ENCODE measurements at places on chromosomes 3 and 15. TPM values are rescaled to one million over a fixed set of nuclear protein-coding genes. Genes with fewer than 3 reads are reported as not detected.

The ARID3B gene
- 3.3 TPM for total RNA-seq

The TTC21A gene
- 4.3 TPM for total RNA-seq

DNA sequence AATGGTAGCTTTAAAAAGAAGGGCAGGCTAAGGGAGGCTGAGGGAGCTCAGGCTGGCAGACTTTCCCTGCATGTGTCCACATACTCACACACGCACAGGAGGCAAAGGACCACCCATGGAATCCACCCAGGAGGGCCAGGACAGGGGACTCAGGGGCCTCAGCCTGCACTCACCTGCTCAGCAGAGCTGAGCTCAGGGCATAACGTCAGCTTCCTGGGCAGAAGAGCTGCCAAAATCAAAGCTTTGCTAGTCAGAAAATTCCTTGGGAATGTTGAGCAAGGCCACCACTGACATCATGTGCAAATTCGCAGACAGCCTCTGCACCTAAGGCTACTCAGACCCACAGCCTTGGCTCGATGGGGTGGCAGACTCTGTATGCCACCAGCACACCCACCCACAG is 16.4 kb upstream of the ALAS1 start:
- H3K27me3 ChIP-seq = no peaks in the 10 kb centered on the region
- no peak overlapping the region for H3K4me3 ChIP-seq
- no peaks in the 10 kb centered on the region for H3K4me1 ChIP-seq
- no peaks in the 10 kb centered on the region for H3K36me3 ChIP-seq
- DNase-seq = no peak

GRCh38 chr15:63041974-63042876 is at the start of gene TPM1:
Gene TPM1, plus strand, starts transcription at chr15:63042747. Its CDS starts 83 bp downstream, at chr15:63042830.
- peaks cover 22% of the 10 kb centered on the region for H3K36me3 ChIP-seq
- no peaks in the 10 kb centered on the region for H3K27me3 ChIP-seq
- DNase-seq = peak; percentile 97
- peak within 1 kb of the TSS; percentile 78 for H3K4me3 ChIP-seq

DNA sequence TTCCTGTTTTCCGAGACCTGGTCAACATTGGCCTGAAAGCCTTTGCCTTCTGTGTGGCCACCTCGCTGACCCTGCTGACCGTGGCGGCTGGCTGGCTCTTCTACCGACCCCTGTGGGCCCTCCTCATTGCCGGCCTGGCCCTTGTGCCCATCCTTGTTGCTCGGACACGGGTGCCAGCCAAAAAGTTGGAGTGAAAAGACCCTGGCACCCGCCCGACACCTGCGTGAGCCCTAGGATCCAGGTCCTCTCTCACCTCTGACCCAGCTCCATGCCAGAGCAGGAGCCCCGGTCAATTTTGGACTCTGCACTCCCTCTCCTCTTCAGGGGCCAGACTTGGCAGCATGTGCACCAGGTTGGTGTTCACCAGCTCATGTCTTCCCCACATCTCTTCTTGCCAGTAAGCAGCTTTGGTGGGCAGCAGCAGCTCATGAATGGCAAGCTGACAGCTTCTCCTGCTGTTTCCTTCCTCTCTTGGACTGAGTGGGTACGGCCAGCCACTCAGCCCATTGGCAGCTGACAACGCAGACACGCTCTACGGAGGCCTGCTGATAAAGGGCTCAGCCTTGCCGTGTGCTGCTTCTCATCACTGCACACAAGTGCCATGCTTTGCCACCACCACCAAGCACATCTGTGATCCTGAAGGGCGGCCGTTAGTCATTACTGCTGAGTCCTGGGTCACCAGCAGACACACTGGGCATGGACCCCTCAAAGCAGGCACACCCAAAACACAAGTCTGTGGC is 16.9 kb downstream of the TMEM43 start:
- no peak overlapping the region for H3K4me3 ChIP-seq
- DNase-seq = no peak
- peaks cover 29% of the 10 kb centered on the region for H3K36me3 ChIP-seq
- peak overlapping the region; percentile 92 for H3K27ac ChIP-seq

DNA sequence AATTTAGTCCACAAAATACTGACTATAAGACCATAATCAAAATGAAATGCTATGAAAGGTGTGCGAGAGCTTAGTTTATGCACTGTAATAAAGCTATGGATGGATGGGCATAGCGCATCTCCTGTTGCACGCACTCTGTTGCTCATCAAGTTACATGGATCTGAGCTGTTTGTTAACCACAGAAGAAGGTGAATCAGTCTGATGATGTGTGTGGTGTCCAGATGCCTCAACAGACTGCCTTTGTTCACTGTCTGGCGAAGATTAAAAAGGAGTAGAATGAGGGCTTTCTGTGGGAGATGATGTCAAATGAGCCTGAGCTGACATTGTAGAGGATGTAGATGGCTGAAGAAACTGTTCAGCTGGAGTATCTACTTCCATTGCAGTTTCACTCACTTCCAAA is 36.1 kb downstream of the NSMCE3 start:
- no peak overlapping the region for H3K4me3 ChIP-seq
- no peaks in the 10 kb centered on the region for H3K4me1 ChIP-seq
- DNase-seq = no peak
- no peak overlapping the region for H3K27ac ChIP-seq
- no peaks in the 10 kb centered on the region for H3K36me3 ChIP-seq

GRCh38 chr3:170469151-170470062 is 50.7 kb downstream of the CLDN11 start:
- peak overlapping the region; percentile 38 for H3K27ac ChIP-seq
- H3K4me1 ChIP-seq = no peaks in the 10 kb centered on the region
- no peak overlapping the region for H3K4me3 ChIP-seq
- no peaks in the 10 kb centered on the region for H3K36me3 ChIP-seq

Data from sigmoid colon (tissue), 7 donors.